ENCODE measurements at places on chromosomes 7 and 10.

DNA sequence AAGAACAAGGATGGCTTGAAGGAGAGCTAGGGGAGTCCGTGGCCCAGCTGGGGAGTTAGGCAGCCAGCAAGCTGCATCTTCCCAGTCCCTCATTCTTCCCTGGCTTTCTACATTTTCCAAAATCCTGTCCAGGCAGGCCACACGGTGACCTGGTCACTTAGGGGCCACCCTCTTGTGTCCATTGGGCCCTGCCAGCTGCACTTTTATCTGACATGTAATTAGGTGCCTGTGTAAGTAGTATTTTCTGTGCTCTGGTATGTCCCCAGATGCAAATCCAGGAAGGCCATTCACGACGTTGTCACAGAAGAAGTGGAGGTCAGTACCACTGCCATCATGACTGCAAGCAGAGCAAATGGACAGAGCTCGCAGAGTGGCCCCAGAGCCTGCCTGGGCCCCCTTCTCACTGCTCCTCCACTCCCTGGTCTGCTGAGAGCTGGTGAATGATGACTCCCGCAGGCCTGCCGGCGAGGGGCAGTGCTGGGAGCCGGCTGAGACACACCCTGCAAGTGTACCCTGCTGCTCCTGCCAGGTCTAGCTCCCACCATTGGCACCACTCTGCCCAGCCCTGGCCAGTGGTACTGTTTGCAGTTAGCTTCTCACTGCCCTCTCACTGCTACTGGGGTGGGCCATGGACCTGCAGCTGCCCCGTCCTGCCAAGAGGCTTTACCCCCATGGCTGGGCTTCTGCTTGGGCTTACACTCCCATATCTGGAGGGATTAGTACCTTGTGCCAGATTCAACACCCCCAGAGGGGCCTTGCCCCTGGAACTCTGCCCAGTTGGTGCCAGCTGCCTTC lies 98.2 kb downstream of the GLRX3 start:
- DNase-seq: no peak

- DNase-seq: no peak
Observed at GRCh38 chr7:41491308-41491707, 211.6 kb downstream of the INHBA start.

DNA sequence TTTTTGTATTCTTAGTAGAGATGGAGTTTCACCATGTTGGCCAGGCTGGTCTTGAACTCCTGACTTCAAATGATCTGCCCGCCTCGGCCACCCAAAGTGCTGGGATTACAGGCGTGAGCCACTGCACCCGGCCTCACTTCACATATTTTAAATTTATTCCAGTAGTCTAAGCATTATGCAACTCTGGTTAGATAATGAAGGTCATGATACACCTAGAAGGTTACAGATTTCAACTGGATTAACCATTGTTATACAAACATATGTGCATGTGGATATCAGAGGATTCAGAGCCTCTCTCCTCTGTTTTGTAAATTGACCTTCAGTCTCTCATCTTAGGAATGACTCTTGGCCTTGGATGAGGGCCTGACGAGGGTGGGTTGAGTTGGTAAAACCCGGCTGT lies 146.3 kb downstream of the DPP6 start:
- no peak for DNase-seq

- DNase-seq: no peak
Observed at GRCh38 chr10:74063256-74063655, 65.3 kb downstream of the VCL start.

DNA sequence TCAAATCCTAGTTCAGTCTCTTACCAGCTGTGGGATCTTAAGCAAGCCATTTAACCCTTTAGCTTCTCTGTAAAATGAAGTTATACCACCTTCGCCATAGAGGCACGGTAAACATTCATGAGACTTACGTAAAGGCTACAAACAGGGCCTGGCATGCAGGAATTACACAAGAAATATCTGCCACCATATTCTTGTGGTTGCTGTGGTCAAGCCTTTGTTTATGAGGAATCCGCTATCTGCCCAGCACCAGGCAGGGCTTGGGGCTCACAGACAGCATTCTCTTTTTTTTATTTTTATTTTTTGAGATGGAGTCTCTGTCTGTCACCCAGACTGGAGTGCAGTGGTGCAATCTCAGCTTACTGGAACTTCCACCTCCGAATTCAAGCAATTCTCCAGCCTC lies 9.9 kb downstream of the AIFM2 start:
- no peak for DNase-seq

DNA sequence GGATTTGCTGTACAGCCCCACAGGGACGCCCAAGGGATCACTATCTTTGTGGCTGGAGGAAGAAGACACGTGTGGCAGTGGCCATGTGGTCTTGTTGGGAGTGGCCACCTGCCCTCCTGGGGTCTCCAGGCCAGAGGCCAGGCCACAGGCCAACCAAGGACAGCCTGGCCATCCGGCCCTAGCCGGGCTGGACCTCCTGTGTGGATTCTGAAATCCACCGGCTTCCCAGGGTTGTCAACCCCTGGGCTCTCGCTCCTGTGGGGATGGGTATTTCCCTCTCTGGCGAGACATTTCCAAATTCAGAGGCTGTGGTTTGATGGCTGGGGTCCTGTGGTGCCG lies 31.5 kb upstream of the CFAP46 start:
- no peak for DNase-seq

- DNase-seq: no peak
Observed at GRCh38 chr7:125061776-125062397, 132.3 kb upstream of the POT1 start.

DNA sequence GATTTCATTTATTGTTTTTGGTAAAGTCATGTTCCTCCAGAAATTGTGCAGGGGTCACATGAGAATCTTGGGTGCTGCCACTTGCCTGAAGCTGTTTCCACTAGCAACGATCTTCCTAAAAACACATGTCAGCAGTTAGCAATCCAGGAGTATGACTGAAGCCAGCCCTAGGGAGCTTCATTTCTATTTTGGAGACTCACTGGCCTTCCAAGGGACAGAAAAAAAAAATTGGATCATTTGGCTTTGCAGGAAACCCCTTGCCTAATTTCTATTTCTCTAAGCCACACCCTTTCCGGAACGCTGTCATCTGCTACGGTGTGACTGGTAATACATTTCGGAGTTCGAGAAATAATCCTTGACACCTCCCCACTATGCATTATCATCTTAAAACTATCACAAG lies 204.7 kb downstream of the TAX1BP1 start:
- DNase-seq: no peak

DNA sequence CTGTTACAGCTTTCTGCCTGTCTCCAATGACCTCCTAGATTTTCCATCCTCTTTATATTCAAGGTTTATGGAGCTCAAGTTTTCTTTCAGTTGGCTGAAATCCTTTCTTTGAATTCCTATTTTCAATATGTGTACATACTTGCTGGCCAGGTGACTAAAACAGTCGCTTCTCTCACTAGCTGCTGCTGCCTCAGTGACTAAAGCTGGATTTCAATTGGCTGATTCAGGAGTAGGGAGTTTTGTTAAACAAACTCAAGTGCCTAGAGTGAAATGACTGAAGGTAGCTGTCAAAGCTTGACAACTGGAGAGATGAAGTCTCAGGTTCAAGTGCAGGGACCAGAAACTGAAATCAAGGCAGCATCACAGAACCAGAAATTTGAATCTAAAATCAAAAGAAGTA lies 6.7 kb upstream of the POLR1F start:
- no peak for DNase-seq

DNA sequence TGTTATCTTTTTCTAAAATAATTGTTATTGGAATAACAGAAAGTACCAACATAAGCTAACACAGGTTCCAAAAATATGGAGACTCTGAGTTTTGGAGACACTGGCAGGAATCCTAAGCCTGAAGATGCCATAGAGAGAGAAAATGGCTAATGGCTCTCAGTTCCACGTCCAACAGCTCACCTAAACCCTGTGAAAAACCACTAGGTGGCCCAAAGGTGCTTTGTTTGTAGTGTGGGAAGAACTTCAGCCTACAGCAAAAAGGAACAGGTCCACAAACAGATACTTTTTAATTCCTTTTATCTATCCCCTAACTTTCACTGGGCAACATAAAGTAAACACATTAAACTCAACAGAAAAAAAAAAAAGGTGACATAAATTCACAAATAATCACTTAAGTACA lies 272.3 kb downstream of the SEMA3D start:
- DNase-seq: no peak

- no peak for DNase-seq
Observed at GRCh38 chr7:2876031-2876731, 32.1 kb upstream of the GNA12 start.

- no peak for DNase-seq
Observed at GRCh38 chr10:77398558-77398957, 239.1 kb downstream of the KCNMA1 start.

DNA sequence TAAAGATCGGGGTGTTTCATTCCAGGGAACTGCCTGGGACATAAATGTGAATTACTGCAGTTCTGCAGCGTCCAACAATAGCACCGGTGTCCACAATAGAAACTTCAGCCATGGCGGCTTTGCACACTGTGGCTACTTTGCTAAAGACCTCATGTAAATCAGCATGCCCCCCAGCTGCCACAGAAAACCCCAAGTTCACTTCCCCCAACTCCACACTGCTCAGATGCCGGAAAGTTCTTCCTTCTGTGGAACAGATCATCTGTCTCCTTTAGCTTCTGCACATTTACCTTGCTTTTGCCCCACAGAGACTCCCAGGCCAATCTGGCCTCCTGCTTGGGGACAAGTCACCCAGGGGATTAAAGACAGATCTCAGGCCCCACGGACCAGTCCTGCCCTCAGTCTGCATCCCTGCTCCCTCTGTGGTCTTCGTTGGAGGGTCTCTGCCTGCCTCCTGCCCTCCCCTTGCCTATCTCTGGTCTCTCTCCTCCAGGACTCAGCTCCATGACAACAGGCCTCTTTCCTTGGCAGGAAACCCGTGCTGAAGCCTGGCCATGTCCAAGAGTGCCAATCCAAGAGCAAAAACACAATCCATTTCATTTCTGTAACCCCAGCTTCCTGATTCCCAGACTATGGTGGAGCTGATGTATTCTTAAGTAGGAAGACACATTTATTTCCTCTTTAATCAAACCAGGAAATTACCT lies 403.2 kb downstream of the RPS24 start:
- no peak for DNase-seq

DNA sequence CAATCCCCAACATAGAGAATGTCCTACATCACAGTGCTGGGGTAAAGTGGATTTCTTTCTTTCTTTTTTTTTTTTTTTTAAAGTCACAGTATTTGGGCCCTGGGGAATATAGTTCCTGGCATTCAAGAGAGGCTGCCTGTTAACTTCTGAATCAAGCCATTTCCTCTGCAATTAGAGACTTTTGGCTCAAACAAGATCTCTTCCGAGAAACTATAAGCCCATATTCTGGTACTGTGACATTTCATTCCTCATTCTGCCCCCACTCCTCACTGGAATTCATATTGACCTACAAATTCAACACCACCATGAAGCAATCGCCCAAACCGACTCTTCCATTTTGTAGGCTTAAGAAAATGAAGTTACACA lies 187.4 kb downstream of the PHTF2 start:
- DNase-seq: no peak

GRCh38 chr7:83468251-83468739 lies 180.6 kb downstream of the SEMA3E start:
- DNase-seq: no peak

GRCh38 chr10:88108115-88108610 lies 244.7 kb downstream of the PTEN start:
- DNase-seq: no peak

GRCh38 chr10:71850743-71851464 lies at the start of gene PSAP:
TSS of gene PSAP (minus strand) at chr10:71851251. CDS start at chr10:71851221, 30 bp downstream.
- peak; percentile 96 for DNase-seq

DNA sequence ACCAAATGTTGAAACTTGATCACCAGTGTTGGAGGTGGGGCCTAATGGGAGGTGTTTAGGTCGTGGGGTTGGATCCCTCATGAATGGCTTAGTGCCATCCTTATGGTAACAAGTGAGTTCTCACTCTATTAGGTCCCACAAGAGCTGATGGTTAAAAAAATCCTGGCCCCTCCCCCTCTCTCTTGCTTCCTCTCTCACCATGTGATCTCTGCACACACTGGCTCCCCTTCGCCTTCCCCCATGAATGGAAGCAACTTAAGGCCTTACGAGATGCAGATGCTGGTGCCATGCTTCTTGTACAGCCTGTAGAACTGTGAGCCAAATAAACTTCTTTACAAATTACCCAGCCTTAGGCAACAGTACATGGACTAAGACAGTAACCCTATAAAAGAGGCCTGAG lies 62.7 kb downstream of the PPP1R3C start:
- DNase-seq: no peak

DNA sequence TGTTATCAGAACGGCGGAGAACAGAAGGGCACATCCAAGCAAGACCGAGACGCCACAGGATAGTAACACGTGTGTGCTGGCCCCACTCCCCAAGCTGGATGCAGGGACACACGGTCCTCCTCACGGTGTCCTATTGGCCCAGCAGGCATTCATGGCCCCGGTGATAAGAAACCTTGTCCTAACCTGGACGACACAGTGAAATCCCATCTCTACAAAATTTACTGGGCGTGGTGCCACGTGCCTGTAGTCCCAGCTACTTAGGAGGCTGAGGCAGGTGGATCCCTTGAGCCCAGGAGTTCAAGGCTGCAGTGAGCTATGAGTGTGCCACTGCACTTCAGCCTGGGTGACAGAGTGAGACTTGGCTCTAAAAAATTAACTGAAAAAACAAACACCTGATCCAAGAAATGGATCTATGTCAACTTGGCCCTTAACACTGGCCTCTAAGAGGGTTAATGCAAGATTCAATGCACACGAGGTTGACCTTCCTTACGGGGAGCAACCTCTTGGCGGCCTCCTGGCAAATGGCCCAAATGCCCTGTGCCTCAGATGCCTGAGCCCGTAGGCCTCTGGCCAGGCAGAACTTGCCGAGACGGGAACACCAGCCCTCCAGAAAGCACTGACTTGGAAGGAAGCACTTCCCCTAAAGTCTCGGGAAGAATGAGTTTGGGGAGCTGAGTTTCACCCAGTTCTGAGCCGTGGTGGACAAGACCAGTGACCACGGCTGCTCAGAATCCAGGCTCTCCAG lies 72.3 kb downstream of the ZRANB1 start:
- no peak for DNase-seq

GRCh38 chr10:117502421-117503243 lies 39.9 kb upstream of the EMX2 start:
- no peak for DNase-seq

DNA sequence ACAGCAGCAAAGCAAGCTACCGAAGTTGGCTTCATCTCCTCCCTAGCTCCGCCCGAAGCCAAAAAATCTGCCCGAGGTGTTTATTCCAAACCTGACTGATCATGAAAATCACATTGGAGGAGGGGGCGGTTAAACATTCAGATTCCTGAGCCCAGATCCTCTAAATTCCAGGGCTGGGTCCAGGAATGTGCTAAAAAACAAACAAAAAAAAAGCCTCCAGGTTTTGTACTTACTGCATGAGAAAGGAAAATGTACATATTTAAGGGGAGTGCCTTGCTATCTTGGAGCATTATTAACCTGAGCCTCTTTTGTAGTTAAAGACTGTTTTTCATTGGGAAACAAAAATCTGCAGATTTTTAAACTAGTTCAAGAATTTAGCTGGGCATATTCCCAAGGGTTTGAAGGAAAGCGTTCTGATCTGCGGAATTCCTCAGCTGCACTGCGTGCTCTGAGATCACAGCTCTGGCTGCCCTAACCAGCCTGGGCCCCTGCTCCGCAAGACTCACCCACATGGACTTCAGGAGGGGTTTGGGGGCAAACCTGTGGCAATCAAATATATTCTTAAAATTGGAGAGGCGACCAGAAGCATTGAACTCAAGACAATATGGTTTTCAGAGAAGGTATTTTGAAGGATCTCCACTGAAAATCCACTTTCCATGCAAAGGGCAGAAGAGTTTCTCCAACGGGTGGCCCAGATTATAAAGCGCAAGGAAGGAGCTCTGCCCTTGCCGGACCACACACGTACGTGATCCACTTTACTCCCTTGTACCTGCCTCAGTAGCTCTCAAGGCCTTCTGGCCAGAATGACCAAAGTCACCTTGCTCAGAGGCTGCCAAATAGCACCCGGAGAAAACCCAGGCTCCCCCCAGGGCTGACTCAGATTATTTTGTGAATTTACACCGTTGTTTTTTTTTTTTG lies 10.0 kb upstream of the TNS3 start:
- no peak for DNase-seq

Data from caudate nucleus (tissue), 63 donors.